Kidney tubule cell (primary cell): ENCODE measurements at places on chromosomes 16 and 17.

DNA sequence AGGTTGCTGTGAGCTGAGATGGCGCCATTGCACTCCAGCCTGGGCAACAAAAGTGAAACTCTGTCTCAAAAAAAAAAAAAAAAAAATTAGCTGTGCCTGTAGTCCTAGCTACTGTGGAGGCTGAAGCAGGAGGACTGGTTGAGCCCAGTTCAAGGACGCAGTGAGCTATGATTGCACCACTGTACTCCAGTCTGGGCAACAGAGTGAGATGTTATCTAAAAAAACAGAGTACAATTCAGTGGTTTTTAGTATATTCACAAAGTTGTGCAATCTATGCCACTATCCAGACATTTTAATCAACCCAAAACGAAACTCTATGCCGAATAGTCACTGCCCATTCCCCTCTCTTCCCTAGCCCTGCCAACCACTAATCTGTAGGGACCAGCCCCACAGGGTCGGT, 25.1 kb downstream of the C16orf54 start:
- no peak for DNase-seq

GRCh38 chr17:52026075-52026474, 132.4 kb downstream of the CA10 start:
- DNase-seq = no peak

DNA sequence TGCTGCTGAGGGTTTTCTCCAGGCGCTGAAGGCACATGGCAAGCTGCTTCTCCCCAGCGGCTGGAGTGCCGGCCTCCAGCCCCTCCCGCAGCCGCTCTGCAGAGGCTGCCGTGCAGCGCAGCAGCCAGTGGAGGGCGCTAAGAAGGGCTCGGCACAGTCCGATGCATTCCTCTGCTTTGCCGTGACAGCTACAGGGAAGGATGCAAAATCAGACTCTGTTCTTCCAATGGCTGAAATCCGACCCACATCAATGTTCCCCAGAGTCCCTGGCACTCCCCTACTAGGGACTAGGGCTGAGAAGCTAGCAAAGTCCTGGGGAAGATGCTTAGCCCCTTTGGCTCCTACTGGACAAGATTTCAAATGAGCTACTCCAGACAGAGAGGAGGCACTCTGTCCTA, 19.0 kb downstream of the MED24 start:
- DNase-seq = no peak

- DNase-seq = no peak
These were observed 6.9 kb upstream of the KRT17 start for GRCh38 chr17:41631025-41631897.

- no peak for DNase-seq
These were observed 4.5 kb upstream of the LMF1 start for GRCh38 chr16:975291-975690.

DNA sequence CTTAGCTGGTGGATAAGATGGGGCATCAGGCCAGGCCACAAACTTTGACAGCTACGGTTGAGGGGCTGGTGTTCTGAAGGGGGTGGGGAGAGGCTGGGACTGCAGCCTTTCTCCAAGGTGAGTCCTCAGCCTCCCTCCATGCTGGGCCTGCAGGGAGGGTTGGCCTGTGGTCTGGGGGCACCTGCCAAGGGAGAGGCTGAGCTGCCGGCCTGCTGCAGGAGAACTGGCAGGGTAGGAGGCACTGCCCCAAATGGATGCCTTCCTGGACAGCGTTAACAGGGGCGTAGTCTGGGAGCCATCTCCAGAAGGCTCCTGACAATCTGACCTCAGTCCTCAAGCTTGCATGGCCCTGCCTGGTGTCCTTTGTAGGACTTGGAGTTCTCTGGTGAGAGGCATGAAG, 5.1 kb downstream of the ELMO3 start:
- no peak for DNase-seq

- no peak for DNase-seq
These were observed 27.8 kb downstream of the CDH1 start for GRCh38 chr16:68764862-68765261.

GRCh38 chr16:53121043-53121620, 66.3 kb downstream of the CHD9 start:
- no peak for DNase-seq

DNA sequence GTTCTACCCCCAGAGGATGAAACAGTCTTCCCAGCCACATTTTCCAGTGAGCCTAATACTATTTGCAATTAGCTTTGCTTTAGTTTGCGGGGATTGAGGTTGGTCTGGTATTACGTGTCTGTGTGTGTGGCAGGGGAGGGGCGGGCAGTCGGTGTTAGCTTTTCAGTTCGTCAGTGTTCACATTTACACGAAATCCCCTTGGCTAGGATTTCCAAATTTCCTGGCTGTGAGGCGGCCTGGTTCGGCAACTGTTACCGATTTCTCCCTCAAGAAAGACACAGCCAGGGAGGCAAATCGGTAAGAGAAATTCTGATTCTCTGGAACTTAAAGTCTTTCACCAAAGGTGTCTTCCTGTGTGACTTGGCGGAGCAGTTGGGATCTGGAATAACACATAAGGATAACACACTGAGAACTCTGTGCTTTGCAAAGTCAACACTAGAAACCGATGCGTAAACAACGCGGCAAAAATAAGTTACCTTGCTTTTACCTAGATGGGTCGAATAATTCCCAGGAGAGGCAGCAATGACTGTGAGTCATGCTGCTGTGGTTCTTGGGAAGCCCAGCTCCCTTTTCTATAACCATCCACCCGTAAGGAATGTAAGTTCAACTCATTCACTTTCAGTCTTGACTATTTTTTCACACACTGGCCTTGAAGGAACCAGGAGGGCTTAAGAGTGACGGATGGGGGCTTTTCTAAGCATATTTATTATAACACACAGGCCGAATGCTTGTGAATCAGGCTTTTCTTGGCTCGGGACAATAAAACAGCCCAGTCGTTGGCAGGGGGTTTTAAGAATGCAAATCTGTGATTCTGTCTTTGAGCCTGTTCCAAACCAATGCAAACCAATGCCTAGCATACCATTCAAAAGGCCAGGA, 24.2 kb downstream of the GPRC5B start:
- peak; percentile 86 for DNase-seq
